A375 (cell line): ENCODE measurements at places on chromosomes 2 and 18. TPM values are rescaled to one million over a fixed set of nuclear protein-coding genes. Genes with fewer than 3 reads are reported as not detected.

Gene TUBB8B
- total RNA-seq = not detected in 2 replicates

Gene NXPH2
- 0.42 TPM in 1 of 2 replicates, not detected in the other for total RNA-seq

Gene SLC4A5
- total RNA-seq = 0.16 TPM in 1 of 2 replicates, not detected in the other

Gene CELF4
- total RNA-seq = not detected in 2 replicates

Gene ALK
- total RNA-seq = 0.32 and 0.34 TPM in 2 replicates

Gene STK36
- 11.4 and 15.2 TPM in 2 replicates for total RNA-seq

Gene BMP10
- not detected in 2 replicates for total RNA-seq

Gene CFAP53
- 0.16 and 0.87 TPM in 2 replicates for total RNA-seq

Gene IL1F10
- total RNA-seq = not detected in 2 replicates

Gene REEP1
- 1.3 and 1.4 TPM in 2 replicates for total RNA-seq

Gene NFU1
- 34.9 and 50.1 TPM in 2 replicates for total RNA-seq

Gene CCDC121
- total RNA-seq = 1.8 and 3.5 TPM in 2 replicates

Gene LBX2
- total RNA-seq = 16.3 and 18.1 TPM in 2 replicates

Gene SPATA3
- total RNA-seq = not detected in 2 replicates

Gene RAD51AP2
- 0.08 and 0.11 TPM in 2 replicates for total RNA-seq

Gene PAX8
- 1.5 and 1.6 TPM in 2 replicates for total RNA-seq

Gene PARD3B
- 2.6 and 4.5 TPM in 2 replicates for total RNA-seq

Gene LINC00305
- total RNA-seq = not detected in 2 replicates

Gene RBM44
- 0.16 and 0.53 TPM in 2 replicates for total RNA-seq

Gene DES
- total RNA-seq = not detected in 2 replicates

Gene DLX1
- total RNA-seq = 10.2 and 11.1 TPM in 2 replicates

Gene LRPPRC
- 75.5 and 88.3 TPM in 2 replicates for total RNA-seq

Gene IL1R2
- total RNA-seq = not detected in 2 replicates

Gene LONRF2
- total RNA-seq = 1.2 and 1.3 TPM in 2 replicates

Gene SALL3
- not detected in 2 replicates for total RNA-seq

Gene TLX2
- total RNA-seq = 1.8 and 2.8 TPM in 2 replicates

Gene LCT
- total RNA-seq = 0.04 and 0.08 TPM in 2 replicates

Gene COL4A4
- total RNA-seq = 0.05 and 0.11 TPM in 2 replicates

Gene TSPYL6
- not detected in 2 replicates for total RNA-seq

Gene RAMP1
- 96.5 and 109 TPM in 2 replicates for total RNA-seq

Gene QPCT
- 5.9 and 7.7 TPM in 2 replicates for total RNA-seq

Gene MAL
- total RNA-seq = not detected in 2 replicates

Gene ABI2
- 44.7 and 54.5 TPM in 2 replicates for total RNA-seq

Gene MOCOS
- total RNA-seq = 54.0 and 55.7 TPM in 2 replicates

Gene BARD1
- total RNA-seq = 8.7 and 9.6 TPM in 2 replicates

Gene CLK1
- 34.0 and 37.2 TPM in 2 replicates for total RNA-seq

Gene IL36B
- not detected in 2 replicates for total RNA-seq

Gene ST8SIA5
- 0.38 and 0.64 TPM in 2 replicates for total RNA-seq

Gene GNAL
- 1.5 and 2.3 TPM in 2 replicates for total RNA-seq

Gene MAIP1
- 15.2 and 19.1 TPM in 2 replicates for total RNA-seq

Gene BIRC6
- total RNA-seq = 66.6 and 83.6 TPM in 2 replicates

Gene TMEM182
- 0.98 and 3.1 TPM in 2 replicates for total RNA-seq

Gene CCDC102B
- total RNA-seq = 52.6 and 64.2 TPM in 2 replicates

Gene NT5DC4
- total RNA-seq = not detected in 2 replicates

Gene CNDP1
- total RNA-seq = not detected in 2 replicates

Gene BAZ2B
- total RNA-seq = 23.8 and 26.3 TPM in 2 replicates

Gene STAMBP
- 39.0 and 45.7 TPM in 2 replicates for total RNA-seq

Gene KCNJ13
- total RNA-seq = not detected in 2 replicates
